ENCODE measurements at places on chromosomes 5 and 9.

DNA sequence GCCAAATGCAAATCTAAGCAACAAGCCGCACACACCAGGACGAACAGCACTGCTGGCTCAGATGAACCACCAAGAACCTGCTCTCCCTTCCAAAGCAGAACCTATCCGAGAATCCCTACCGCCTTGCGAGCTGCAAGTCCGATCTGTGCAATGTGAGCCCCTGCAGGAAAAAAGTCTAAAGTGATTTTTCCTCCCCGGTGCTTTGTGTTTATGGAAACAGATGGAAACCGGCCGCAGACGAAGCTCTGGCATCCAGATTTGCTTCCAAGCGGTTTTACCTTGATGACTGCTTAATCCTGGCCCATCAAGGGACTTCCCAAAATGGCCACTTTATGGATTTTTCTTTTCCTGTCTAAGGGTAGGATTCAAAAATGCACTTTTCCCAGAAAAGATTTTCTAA is 112.5 kb downstream of the VAV2 start:
- DNase-seq: no peak

GRCh38 chr5:89694026-89694550 is 715.5 kb downstream of the CETN3 start:
- no peak for DNase-seq

DNA sequence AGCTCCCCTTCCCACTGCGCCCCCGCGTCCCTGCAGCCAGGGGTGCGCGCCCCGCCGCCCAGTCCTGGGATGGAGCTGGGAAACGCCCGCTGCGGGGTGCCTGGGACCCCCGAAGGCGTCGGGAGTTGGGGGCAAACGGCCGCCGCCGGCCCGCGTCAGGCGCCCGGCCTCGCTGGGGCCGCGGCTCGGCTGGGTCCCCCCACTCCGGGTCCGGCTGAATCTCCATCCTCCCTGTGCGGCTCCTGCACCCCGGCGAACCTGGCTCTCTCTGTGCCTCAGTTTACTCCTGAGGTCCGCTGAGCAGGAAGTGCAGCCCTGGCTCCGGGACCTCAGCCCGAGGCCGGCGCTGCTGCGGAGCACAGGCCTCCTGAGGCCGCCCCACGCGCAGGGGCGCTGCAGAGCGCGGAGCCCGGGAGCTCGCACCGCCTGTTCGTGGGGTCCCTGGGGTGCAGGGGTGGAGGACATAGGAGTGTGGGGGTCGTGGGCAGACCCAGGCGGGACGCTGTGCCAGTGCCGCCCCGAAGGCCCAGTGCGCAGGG is 13.9 kb upstream of the TMEM250 start:
- DNase-seq: no peak

- no peak for DNase-seq
Measured at GRCh38 chr9:92507005-92507404, 24.7 kb upstream of the ASPN start.

DNA sequence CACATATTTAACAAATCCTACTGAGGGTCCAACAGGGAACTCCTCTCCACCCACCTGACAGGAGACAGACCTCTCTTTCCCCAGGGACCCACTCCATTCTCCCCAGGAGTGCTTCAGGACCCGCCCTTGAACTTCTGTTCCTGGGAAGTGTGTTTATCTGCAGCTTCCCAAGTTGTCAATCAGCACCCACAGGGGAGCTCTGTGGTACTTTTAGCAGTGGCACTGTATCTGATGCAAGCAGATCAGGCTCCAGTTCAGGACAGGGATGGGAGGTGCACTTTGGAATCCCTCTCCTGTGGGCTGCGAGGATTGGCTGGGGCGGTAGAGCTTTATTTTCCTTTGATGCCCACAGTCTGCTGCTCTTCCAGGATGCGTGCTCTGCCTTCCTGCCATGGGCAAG is 8.7 kb downstream of the GALNT10 start:
- DNase-seq: no peak

Data from stimulated activated CD8-positive, alpha-beta memory T cell treated with anti-CD3 and anti-CD28 coated beads, Interleukin-2, amount 100 ng/mL, for 1 hour (primary cell).